ENCODE measurements at places on chromosomes 11 and 22.

- DNase-seq: no peak
Observed at GRCh38 chr22:29623553-29624169, 20.2 kb downstream of the NF2 start.

DNA sequence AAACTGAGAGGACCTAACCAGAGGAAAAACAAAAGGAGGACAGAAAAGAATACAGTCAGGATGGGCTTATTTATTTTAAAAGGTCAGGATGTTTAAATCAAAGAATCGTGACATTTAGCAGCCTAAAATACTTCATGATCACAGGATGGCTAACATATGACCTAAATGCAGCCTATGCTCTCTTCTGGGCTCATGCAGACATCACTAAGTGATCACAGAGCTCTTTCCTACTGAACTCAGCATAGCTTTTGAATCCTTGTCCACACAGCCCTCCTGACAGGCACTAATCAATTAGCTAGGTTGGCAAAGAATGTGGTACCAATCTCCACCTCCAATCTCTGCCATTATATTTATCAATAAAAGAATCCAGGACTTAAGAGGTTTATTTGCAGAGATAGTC is 60.1 kb upstream of the PHF21A start:
- no peak for DNase-seq

- no peak for DNase-seq
Observed at GRCh38 chr11:47536915-47537314, 16.0 kb downstream of the CELF1 start.

- DNase-seq: no peak
Observed at GRCh38 chr11:3736816-3737215, 60.5 kb downstream of the NUP98 start.

- DNase-seq: no peak
Observed at GRCh38 chr11:64178203-64178602, 7.8 kb upstream of the STIP1 start.

GRCh38 chr22:37077802-37078448 is 26.4 kb downstream of the KCTD17 start:
- DNase-seq: peak; percentile 42

GRCh38 chr22:30591191-30591587 is 521 bp downstream of the PES1 start:
- DNase-seq: no peak

GRCh38 chr22:37354261-37354660 is 72.0 kb downstream of the CYTH4 start:
- no peak for DNase-seq

GRCh38 chr11:75341612-75342011 is 9.8 kb downstream of the ARRB1 start:
- no peak for DNase-seq

GRCh38 chr22:17780116-17780740 is 6.0 kb upstream of the BID start:
- no peak for DNase-seq

GRCh38 chr11:23079382-23079813 is 219.1 kb upstream of the CCDC179 start:
- no peak for DNase-seq

DNA sequence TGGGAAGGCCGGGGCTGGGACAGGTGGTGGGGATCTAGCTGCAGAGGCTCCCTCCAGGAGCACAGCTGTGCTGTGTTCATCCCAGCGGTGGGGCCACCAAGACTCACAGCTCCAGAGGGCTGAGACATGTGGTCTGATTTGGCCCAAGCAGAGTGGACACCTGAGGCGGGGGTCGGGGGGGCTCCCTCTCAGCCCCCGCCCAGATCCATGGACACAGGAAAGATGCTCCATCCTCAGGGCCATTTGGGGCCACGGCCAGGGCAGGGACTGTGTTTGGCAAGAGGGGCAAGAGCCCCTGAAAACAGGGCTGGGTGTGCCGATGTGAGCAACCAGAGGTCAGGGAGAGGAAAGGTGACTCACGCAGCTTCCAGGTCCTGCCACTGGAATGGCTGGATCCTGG is 219.4 kb downstream of the BRD1 start:
- no peak for DNase-seq

DNA sequence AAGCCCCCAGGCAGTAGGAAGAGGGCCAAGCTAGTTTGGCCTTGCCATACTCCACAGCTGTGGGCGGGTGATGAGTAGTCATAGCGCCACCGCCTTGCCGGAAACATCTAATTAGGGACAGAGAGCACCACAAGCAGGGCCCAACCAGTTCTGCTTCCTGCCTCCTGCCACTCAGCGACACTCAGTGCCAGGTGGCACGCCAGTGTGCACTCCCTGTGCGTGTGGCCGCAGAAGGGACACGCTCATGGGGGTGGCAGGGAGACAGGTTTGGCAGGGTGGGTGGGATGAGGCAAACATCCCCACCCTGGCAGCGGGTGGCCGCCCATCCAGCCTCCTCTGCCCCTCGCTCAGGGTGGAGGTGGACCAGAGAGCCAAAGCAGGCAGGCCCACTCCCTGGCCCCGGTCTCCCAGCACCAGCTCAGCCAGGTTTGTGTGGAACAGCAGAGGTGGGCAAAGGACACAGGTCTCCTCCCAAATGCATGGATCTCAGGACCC is 4.9 kb downstream of the OVOL1 start:
- DNase-seq: peak; percentile 73

- no peak for DNase-seq
Observed at GRCh38 chr11:82556210-82556609, 177.5 kb downstream of the FAM181B start.

- no peak for DNase-seq
Observed at GRCh38 chr11:120065876-120066275, 72.0 kb downstream of the TRIM29 start.

GRCh38 chr11:128551058-128551457 is 36.3 kb downstream of the ETS1 start:
- no peak for DNase-seq

DNA sequence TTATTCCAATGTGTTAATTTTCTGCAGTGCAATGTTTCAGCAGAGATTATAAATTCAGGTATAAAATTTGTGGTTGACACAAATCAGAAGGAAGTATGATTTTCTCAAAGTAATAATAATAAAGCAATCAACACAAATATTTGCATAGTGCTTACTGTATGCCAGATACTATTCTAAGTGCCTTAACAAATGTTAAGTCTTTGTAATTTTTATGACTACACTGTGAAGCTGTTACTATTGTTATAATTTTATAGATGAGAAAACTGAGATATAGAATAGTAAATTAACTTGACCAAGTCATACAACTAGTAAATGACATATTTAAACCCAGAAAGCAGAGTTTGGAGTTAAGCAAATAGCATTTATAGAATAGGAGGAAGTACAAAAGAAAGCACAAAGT is 16.4 kb upstream of the OR6X1 start:
- no peak for DNase-seq

DNA sequence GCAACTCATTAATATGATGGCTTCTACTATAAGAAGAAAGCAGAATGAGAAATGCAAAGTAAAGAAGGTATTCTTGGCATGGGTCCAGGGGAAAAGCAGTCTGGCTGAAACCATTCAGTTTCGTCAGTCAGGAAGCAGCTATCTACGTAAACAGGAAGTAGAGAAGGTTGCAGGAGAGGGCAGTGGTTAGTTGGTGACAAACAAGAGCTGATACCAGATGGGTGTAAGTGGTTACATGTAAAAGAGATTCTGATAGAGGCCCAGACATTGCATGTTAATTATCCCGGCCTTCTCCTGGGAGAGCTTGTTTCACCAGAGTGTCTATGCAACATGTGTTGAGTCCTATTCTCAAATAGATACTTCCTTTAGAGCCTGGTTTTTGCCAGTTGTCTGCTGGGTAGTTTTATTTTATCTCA is 58.4 kb upstream of the PSMA1 start:
- peak; percentile 83 for DNase-seq

DNA sequence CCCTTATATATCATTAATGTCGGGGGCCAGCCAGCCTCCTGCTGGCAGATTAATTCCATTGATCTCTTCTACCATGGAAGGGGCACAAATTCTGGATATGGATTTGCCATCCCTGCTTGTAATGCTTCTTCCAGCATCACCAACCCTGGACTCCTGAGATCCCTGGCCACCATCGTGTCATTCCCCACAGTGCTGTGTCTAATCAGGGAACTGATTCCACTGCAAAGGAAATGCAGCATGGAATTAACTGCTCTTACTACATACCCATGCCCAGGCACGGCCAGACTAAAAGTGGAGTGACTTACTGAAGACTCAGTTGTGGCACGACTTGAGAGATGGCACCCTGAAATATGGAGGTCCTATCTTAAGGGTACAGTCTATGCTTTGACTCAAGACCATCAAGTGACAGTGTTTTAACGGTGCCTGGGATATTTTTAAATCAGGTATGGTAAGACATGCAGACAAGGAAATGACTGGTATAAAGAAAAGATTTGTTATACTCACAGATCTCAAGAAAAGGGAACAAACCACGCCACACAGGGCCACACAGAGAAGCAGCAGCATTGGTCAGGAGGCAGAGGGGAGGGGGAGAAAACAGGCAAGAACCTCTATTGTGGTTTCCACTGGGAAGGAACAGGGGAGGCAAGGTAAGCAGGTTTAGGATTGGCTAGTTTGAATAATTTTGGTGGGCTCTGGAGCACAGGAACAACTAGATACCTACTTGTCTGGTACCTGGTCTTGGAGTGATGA is 65.1 kb downstream of the IGLL5 start:
- no peak for DNase-seq

GRCh38 chr11:1206391-1207271 is 16.2 kb upstream of the MUC5B start:
- no peak for DNase-seq

DNA sequence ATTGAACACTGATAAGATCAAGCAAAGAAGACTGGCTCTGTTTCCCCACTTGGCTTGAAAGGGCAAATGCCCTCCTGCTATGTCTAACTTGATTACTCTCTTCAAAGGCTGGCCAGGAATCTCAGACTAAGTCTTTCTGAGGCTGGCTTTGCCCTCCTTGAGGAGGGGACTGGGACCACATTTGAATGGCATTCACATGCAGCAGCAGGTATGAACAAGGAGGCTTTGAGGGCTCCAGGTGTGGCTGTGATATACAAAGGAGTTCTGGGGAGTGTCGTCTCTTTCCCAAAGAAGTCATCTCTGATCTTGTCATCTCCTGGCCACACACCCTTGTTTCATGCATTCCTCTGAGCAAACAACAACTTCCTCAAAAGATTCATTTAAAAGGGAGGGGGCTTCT is 130.8 kb downstream of the ARL14EP start:
- no peak for DNase-seq

DNA sequence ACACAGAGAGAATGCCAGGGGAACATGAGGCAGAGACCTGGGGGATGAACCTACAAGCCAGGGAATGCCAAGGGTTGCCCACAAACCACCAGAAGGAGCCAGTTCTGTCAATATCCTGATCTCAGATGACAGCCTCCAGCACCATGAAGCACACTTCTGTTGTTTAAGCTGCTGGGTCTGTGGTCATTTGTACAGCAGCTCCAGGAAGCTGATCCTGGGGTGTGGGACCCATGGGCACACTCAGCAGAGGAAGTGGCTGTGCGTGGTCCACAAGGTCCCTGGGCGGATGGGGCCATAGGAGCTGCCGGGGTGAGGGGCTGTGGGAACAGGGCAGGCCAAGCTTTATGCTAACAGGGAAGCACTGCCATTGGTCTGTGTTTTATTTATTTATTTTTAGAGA is 12.1 kb downstream of the PPM1F start:
- DNase-seq: peak; percentile 70

- DNase-seq: peak; percentile 1
Observed at GRCh38 chr11:117143390-117143789, 697 bp upstream of the PAFAH1B2 start.

- DNase-seq: no peak
Observed at GRCh38 chr11:6474806-6475500, 1.2 kb upstream of the TRIM3 start.

DNA sequence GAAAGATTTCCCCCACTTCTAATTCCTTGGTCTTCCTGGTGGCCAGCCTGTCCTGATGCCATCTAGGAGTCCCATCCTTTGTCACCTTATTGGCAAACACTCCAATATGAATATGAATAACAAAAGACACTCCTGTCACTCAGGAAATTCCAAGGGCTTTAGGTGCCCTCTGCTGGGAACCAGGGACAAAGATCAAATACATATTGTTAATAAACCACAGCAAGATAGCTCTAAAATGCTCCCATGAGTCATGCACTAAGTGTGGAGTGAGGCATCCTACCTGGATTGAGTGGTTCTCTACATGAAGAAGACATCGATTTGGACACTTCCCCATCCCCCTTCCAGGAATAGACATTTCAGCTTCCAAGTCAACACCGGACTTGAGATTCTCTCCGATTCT is 823.6 kb downstream of the TBC1D22A start:
- DNase-seq: no peak

GRCh38 chr11:47179655-47179991 is 2.9 kb upstream of the ARFGAP2 start:
- peak; percentile 32 for DNase-seq

DNA sequence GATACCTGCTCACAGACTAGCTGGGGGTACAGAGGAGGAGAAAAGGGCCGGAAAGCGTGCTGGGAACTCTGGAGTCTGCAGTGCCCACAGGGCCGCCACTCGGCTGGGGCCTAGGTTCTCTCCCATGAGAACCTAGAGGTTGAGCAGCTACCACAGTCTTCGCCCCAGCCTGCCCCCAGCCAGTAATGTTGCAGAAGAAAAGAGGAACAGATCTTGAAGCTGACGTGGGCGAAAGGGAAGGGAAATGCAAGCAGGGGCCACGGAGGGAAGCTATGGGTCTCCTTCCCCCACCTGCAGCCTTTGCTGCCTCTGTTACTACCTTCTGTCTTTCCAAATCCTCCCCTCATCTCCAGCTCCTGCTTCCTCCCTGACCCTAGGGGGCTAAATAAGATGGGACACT is 28.8 kb upstream of the P2RY2 start:
- peak; percentile 82 for DNase-seq

Data from CD14-positive monocyte (primary cell).